ENCODE measurements at places on chromosomes 6 and 20. TPM values are rescaled to one million over a fixed set of nuclear protein-coding genes. Genes with fewer than 3 reads are reported as not detected.

DNA sequence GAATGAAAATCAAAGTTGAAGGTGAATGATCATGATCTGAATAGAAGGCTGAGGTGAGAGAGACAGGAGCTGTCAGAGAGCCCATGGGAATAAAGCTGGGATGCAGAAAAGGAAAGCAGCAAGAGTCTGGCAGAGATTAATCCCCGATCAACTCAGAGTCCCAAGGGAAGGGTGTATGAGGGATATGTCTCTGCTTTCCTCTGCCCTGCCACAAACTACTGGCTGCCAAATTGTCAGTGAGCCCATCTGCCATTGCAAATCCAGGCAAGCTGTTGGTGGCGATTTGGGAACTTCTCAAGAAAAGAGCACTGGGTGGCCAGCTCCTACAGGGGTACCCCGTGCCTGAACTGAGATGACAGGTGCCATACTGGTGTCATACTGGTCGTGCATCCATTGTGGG is 705.5 kb upstream of the MAN1A1 start:
- DNase-seq = no peak

- no peak for DNase-seq
Observed at GRCh38 chr20:21503345-21503744, 10.5 kb downstream of the NKX2-2 start.

DNA sequence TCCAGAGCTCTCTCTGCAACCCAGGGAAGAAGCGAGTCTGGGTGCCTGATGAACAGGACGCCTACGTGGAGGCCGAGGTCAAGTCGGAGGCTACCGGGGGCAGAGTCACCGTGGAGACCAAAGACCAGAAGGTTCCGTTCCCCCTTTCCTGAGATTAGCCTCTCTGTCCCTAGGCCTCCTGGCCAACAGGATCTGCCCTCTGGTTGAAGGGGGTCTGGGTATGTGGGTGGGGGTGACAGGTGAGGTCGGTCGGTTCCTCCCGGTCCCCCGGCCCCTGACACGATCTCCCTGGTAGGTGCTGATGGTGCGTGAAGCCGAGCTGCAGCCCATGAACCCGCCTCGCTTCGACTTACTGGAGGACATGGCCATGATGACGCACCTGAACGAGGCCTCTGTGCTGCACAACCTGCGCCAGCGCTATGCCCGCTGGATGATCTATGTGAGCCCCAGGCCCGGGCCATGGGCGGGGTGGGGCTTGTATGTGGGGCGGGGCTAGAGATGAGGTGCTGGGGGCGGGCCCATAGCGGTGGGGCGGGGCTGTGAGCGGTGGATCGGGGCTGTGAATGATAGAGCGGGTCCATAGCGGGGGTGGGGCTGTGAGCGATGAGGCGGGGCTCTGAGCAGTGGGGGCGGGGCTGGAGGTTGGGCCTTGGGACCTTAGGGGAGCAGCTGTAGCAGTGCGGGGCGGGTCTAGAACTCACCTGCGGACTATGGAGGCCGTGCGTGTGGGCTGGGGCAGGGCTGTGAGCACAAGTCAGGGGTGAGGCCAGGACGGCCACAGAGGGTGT is 23.9 kb downstream of the MYH7B start:
- no peak for DNase-seq

DNA sequence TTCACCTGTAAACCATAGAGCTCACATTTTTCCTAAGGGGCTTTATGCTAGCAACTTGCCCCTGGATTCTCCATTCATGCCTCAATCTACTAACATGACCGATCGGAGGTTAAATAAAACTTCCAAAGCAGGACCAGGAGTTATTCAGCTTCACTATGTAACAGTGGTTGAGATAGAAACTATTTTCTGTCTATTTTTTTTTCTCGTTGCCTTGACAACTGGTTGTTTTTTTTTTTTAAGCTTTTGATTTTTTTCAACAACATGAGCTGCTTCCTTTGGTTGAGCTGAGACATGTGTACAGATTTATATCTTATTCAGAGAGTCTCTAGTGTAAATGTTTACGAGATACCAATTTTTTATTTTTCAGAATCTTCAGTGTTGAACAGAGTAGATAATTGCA is 85.7 kb downstream of the SHLD1 start:
- DNase-seq = no peak

- DNase-seq = no peak
Observed at GRCh38 chr20:62633598-62634329, 8.5 kb upstream of the SLCO4A1 start.

DNA sequence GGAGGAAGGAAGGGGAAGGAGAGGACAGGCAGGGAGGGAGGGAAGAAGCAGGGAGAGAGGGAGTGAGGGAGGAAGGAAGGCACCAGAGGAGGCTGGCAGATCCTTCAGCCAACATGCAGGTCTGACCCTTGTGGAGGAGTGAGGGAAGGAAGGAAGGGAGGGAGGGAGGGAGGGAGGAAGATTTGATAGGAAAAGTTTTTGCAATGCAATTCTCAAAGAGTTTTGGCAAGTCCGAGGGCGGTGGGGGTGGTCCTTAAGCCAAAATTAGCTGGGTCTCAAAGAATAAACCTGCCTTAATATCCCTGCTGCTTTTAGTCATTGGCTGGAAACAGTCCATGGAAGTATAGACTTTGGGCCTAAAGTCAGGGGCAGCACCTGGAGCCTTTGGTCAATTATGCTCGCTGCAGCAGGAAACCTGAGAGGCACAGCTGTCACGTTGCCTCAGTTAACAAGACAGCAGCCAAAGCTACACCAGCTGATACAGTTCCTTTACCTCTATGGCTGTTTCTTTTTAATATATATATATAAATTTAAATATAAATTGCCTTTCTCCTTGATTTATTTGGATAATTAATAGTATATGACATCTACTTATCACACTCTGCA is 115.7 kb upstream of the RALGAPA2 start:
- DNase-seq = no peak

GRCh38 chr6:31659649-31660380 is 763 bp downstream of the C6orf47 start:
- no peak for DNase-seq

- DNase-seq = no peak
Observed at GRCh38 chr6:143270026-143270425, 180.5 kb downstream of the ADAT2 start.

GRCh38 chr6:27128311-27129094 is 119.0 kb upstream of the PRSS16 start:
- no peak for DNase-seq

GRCh38 chr6:82711105-82711827 is 347.6 kb downstream of the TPBG start:
- no peak for DNase-seq

Gene ZNF165
- total RNA-seq = 0.84 TPM

Gene NRSN1
- total RNA-seq = not detected

Gene LAMA2
- total RNA-seq = 1.0 TPM
